ENCODE measurements at places on chromosomes 5 and 9.

- DNase-seq, result no peak
Measured at GRCh38 chr5:21058289-21058688, 1070.3 kb upstream of the CDH18 start.

GRCh38 chr5:122773619-122774018 lies 1.3 kb upstream of the SNX2 start:
- no peak for DNase-seq

GRCh38 chr5:175798626-175799025 lies 72.8 kb upstream of the CPLX2 start:
- DNase-seq, result no peak

DNA sequence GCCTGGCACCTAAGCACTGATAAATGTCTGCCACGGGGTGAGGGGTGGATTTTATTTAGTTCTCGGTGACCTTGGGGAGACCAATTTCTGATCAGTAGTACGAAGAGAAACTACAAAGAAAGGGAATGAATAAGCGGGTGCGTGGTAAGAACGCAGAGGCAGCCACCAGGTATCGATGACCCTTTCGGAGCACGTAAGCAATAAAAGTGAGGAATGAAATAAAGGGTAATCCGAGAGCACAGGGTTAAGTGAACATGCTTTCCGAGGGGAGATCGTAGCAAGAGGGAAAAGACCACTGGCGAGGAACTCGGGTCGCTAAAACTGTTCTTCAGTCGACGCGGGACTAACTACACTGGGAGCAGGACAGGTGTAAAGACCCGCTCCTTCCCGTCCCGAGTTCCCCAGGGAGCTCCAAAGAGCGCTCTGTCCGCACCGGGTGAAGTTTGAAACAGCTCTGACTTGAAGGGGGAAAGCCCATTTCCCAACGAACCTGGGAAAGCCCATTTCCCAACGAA lies 1.1 kb downstream of the ELOVL7 start:
- DNase-seq, result no peak

- DNase-seq, result no peak
Measured at GRCh38 chr9:123807251-123807650, 122.7 kb downstream of the DENND1A start.

- no peak for DNase-seq
Measured at GRCh38 chr5:173970878-173971650, 17.9 kb upstream of the C5orf47 start.

- no peak for DNase-seq
Measured at GRCh38 chr5:16792598-16793275, 143.4 kb downstream of the MYO10 start.

- no peak for DNase-seq
Measured at GRCh38 chr5:10482791-10483530, 41.3 kb downstream of the ROPN1L start.

- DNase-seq, result no peak
Measured at GRCh38 chr5:14063138-14063537, 80.0 kb upstream of the TRIO start.

GRCh38 chr5:173495225-173495904 lies 121.1 kb downstream of the BOD1 start:
- DNase-seq, result no peak

GRCh38 chr5:79464695-79465332 lies 49.1 kb downstream of the HOMER1 start:
- no peak for DNase-seq

DNA sequence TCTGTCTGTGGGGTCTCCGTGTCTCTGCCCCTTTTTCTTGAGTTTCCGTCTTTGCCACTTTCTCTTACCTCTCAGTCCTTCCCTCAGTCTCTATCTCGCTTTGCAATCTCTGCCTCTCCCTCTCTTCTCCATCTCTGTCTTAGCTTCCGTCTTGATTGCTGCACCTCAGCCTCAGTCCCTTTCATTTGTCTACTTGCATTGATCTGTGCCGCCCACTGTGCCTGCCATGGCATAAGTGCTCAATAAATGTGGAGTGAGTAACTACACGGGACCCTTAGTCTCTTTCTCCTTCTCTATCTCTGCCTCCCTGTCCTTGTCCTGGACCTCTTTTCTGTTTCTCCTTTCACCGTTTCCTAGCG lies 6.6 kb downstream of the PCDHGC5 start:
- DNase-seq, result no peak

DNA sequence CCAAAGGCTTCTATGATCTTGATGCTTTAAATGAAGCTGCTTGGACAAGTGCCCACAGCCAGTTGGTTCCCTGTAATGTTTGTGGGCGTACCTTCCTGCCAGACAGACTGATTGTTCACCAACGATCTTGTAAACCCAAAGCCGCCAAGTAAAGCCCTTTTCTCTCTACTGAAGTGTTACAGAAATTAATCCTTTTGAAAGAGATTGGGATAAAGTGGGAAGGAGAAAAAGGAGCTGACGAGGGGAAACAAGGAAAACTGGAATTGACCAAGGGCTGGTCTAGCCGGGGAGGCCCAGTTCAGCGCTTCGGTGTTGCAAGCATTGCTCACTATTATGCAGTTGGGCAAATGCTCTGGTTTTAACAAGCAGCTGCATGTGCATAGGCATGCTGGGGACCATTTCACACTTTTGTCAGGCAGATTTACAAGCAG lies 53.2 kb downstream of the ZNF474 start:
- no peak for DNase-seq

GRCh38 chr5:97676608-97677007 lies 493.6 kb upstream of the RIOK2 start:
- DNase-seq, result no peak

GRCh38 chr9:5798581-5798980 lies 34.3 kb downstream of the ERMP1 start:
- DNase-seq, result no peak

- no peak for DNase-seq
Measured at GRCh38 chr5:62354028-62354874, 48.2 kb downstream of the KIF2A start.

GRCh38 chr5:147479949-147480348 lies 29.9 kb downstream of the DPYSL3 start:
- DNase-seq, result no peak

GRCh38 chr5:33852319-33852718 lies 39.5 kb downstream of the ADAMTS12 start:
- DNase-seq, result no peak

DNA sequence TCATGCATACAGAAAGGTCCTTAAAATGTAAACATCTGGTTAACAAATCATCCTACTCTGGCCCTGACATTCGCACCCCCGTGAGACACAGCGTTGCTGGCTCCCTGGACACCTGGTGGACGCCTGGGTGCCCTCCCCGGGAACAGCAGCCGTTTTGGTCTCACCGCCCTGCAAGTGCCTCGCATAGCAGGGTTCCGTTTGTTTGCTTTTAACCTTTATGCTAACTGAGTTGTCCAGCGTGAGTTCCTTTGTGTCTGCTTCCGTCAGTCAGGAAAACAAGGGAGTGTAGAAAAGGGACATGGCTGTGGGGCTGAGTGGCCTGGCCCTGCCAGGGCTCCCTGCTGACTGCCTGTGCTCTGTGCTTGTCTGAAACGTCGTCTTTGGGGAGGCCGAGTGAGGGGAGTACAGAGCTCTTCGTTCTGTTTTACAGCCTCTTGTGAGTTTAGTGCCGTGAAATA lies 91.8 kb upstream of the CACNA1B start:
- no peak for DNase-seq

- DNase-seq, result no peak
Measured at GRCh38 chr9:91978740-91979414, 28.8 kb upstream of the ROR2 start.

DNA sequence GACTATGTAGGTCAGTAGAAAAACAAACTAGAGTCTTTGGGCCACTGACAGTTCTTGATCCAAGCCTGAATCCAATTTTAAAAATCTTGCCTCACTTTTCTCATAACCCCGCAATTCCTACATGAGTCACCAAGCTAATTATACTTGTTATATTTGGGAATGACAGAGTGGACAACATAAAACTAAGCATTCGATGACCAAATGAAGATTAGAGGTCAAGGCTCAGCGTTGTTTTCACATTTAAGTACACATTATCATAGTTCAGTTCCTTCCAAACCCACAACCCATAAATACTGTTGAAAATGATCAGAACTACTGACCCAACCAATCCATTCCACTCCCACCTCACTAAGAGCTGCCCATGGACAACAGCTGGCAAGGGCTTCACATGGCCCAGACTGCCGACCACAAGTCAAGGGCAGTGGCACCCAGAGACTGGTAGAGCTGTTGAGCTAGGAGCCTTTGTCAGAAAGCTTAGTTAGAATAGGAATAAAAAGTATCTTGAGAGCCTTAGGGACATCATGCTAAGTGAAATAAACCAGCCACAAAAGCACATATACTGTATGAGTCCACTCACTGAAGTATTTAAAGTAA lies 64.2 kb downstream of the MYO10 start:
- DNase-seq, result no peak

- DNase-seq, result no peak
Measured at GRCh38 chr5:51156838-51157237, 226.4 kb upstream of the ISL1 start.

- no peak for DNase-seq
Measured at GRCh38 chr5:148060309-148060708, 3.5 kb upstream of the SPINK5 start.

- no peak for DNase-seq
Measured at GRCh38 chr9:69815313-69815712, 5.3 kb upstream of the CFAP95 start.

DNA sequence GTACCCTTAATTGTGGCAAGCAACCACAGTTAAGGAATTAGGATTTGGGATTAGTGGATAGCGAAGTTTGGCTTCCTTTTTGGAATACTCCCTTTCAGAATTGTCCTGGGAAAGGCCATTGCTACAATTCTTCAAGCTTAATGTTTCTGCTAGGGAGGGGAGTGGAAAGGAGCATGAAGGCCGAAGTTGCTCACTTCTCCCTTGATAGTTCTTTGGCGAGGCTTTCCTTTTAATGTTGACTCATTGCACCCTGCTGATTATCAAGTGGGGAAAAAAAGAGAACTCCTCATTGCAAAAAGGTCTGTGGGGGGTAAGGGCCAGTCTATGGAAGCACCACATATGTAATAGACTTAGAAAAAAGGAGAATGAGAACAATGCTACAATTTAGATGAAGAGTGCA lies 30.7 kb downstream of the GRIN3A start:
- DNase-seq, result no peak

GRCh38 chr9:129253803-129254381 lies 75.8 kb upstream of the IER5L start:
- no peak for DNase-seq

- no peak for DNase-seq
Measured at GRCh38 chr9:137752426-137752825, 125.2 kb upstream of the CACNA1B start.

- no peak for DNase-seq
Measured at GRCh38 chr5:78534148-78534904, 114.2 kb downstream of the LHFPL2 start.

DNA sequence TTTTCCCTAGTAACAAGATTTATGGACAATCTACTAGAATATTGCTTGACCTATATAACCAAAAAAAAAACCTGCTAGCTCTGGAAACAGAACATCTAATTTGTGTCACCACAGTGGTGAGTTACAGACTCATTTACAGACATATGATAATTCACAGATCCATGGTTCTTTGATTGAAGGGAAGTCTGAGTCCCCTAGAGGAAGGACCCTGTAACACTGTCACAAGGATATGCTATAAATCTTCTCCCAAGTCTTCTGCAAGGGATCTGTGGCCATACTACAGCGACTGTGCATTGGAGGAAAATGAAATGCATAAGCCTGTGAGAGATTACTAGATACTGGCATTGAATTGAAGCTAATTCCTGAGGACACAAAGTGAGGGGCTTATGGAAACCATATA lies 630.6 kb upstream of the SGCD start:
- no peak for DNase-seq

DNA sequence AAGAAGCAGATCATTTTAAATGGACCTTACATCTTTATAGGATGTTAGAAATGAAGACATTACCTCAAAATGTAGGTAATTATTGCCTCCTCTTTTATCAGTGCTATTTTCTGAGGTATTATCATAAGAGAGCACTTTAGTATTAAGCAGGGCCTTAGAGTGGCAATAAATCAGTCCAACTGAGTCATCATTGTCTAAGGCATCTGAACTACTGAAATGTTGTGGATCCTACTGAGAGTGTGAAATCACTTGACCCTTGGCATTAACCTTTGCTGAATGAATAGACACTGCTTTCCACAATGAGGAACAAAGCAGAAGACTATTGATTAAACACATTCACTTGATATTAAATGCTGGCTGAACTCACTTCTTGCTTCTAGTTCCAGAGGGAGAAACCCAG lies 224.6 kb upstream of the ARRDC3 start:
- DNase-seq, result no peak

DNA sequence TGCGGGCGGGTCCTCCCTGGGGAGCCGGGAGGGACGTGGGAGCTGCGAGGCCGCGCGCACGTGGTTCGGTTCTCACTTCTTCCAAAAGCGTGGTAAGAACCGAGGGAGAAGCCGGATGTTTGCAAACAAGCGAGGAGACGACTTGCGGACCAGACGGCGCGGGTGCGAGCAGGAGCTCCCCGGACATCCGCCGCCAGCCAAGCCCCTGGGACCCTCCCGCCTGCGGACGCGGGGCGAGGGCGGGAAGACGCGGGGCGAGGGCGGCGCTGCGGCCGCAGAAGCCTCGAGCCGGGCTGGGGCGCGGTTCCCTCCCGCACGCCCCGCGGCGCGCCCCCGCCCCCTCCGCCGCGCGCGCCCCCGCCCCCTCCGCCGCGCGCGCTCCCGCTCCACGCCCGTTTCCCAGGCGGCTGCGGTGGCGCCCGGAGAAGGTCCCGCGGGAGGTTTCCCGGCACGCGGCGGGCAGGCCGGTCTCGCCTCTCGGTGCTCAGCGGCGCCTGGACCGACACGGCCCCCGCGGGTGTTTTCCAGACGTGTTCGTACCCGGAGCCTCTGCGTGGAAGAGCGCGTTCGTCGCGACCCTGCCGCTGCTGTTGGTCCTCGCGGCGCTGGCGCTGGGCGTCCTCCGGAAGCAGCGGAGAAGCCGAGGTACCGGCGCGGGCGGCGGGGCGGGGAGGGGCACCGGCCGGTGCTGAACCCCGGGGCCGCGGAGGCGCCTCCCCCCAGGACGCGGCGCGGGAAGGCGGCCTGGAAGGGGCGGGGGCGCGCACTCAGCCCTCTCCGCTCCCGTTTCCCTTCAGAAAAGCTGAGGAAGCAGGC lies 12.8 kb downstream of the BTNL9 start:
- DNase-seq, result no peak

GRCh38 chr5:96871027-96871399 lies 5.3 kb upstream of the ERAP2 start:
- DNase-seq, result no peak

DNA sequence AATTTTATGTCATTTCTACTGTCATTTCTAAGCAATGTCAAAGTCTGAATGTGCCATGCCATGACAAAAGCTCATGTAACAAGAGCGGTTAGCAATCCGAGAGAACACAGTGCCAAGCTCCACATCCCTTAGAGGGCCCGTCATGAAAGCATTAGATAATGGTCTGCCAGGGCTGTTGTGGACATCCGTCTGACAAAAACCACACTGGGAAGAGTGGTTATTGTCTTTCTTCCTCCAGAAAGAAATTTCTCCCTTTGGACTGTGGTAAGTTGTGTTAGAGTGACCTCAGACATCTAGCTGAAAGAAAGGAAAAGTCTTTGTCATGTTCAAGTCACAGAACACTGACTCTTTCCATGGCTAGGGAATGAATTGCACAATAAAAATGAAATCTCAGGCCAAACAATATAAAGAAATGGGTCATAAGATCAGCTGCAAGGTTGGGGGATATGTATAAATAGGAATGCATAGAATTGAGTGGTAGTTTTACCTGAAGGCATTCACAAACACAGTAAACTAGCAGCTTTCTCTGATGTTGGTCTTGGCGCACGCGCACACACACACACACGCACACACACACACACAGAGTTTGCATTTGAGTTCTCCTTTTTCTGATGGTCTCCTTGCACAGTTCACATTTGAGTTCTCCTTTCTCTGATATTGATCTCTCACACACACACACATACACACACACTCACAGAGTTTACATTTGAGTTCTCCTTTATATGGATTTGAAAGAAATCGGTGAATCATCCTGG lies 5.3 kb downstream of the SLC1A3 start:
- DNase-seq, result no peak

Measured in stimulated activated naive CD4-positive, alpha-beta T cell (primary cell).